A549 treated with ZK216348 at 1 μM for 4 hours (cell line): ENCODE measurements at places on chromosomes 6 and 20. TPM values are rescaled to one million over a fixed set of nuclear protein-coding genes. Genes with fewer than 3 reads are reported as not detected.

The SALL4 gene
- total RNA-seq = 1.3 to 2.6 TPM (median 1.4 TPM) in 5 replicates

The VAPB gene
- total RNA-seq = 48.3 to 63.7 TPM (median 51.0 TPM) in 5 replicates

The TSPO2 gene
- not detected in 5 replicates for total RNA-seq

The PHACTR1 gene
- 0.06 to 0.25 TPM in 2 of 5 replicates, not detected in the others for total RNA-seq

The RANBP9 gene
- 10.9 to 15.4 TPM (median 13.4 TPM) in 5 replicates for total RNA-seq

The NMBR gene
- total RNA-seq = not detected in 5 replicates

The ADGRF5 gene
- not detected in 5 replicates for total RNA-seq

The BACH2 gene
- 0.55 to 0.82 TPM (median 0.69 TPM) in 5 replicates for total RNA-seq

The SLC22A23 gene
- total RNA-seq = 6.0 to 10.1 TPM (median 9.2 TPM) in 5 replicates

The CCDC28A gene
- total RNA-seq = 9.3 to 14.5 TPM (median 13.5 TPM) in 5 replicates

The SAMD3 gene
- not detected in 5 replicates for total RNA-seq

The BHLHE23 gene
- not detected in 5 replicates for total RNA-seq

The PRPH2 gene
- 0.07 TPM in 1 of 5 replicates, not detected in the others for total RNA-seq

The RHAG gene
- 0.11 TPM in 1 of 5 replicates, not detected in the others for total RNA-seq

The SLC35D3 gene
- 0.10 to 0.11 TPM in 2 of 5 replicates, not detected in the others for total RNA-seq

The POPDC3 gene
- 23.1 to 27.6 TPM (median 24.5 TPM) in 5 replicates for total RNA-seq

The KIZ gene
- 3.8 to 6.2 TPM (median 4.4 TPM) in 5 replicates for total RNA-seq

The CDSN gene
- total RNA-seq = 0.11 TPM in 1 of 5 replicates, not detected in the others

The C6orf141 gene
- total RNA-seq = 12.6 to 16.6 TPM (median 14.4 TPM) in 5 replicates

The MATN4 gene
- 0.13 to 0.19 TPM in 2 of 5 replicates, not detected in the others for total RNA-seq

The SMIM28 gene
- not detected in 5 replicates for total RNA-seq

The NNAT gene
- not detected in 5 replicates for total RNA-seq

The B3GAT2 gene
- 0.02 to 0.05 TPM in 2 of 5 replicates, not detected in the others for total RNA-seq

The LPA gene
- 0.05 TPM in 1 of 5 replicates, not detected in the others for total RNA-seq

The NCOA3 gene
- total RNA-seq = 39.2 to 63.5 TPM (median 50.0 TPM) in 5 replicates

The KIAA0408 gene
- 5.6 to 8.2 TPM (median 5.8 TPM) in 5 replicates for total RNA-seq

The ADGB gene
- total RNA-seq = not detected in 5 replicates

The HELZ2 gene
- total RNA-seq = 9.6 to 20.8 TPM (median 14.8 TPM) in 5 replicates

The OPRL1 gene
- 0.46 to 0.98 TPM (median 0.70 TPM) in 5 replicates for total RNA-seq

The LY86 gene
- total RNA-seq = not detected in 5 replicates

The ALDH5A1 gene
- total RNA-seq = 5.2 to 8.4 TPM (median 7.1 TPM) in 5 replicates

The LIN28B gene
- total RNA-seq = 0.81 to 1.8 TPM (median 1.6 TPM) in 5 replicates

The RWDD2A gene
- total RNA-seq = 1.2 to 2.2 TPM (median 1.5 TPM) in 5 replicates

The HM13 gene
- 183 to 262 TPM (median 248 TPM) in 5 replicates for total RNA-seq

The ZNF334 gene
- total RNA-seq = not detected in 5 replicates

The SYNDIG1 gene
- 0.91 to 2.6 TPM (median 1.9 TPM) in 5 replicates for total RNA-seq

The C6orf47 gene
- total RNA-seq = 11.1 to 14.5 TPM (median 12.9 TPM) in 5 replicates

The FAM83C gene
- 0.07 to 0.15 TPM (median 0.12 TPM) in 4 of 5 replicates, not detected in the other for total RNA-seq

The PKIG gene
- 31.3 to 43.4 TPM (median 37.9 TPM) in 5 replicates for total RNA-seq

The OR2H2 gene
- not detected in 5 replicates for total RNA-seq

The DIDO1 gene
- total RNA-seq = 17.9 to 27.4 TPM (median 23.7 TPM) in 5 replicates

The PTCRA gene
- total RNA-seq = not detected in 5 replicates

The HECA gene
- total RNA-seq = 0.82 to 2.3 TPM (median 1.9 TPM) in 5 replicates

The OR2J3 gene
- total RNA-seq = not detected in 5 replicates

The SLC26A8 gene
- total RNA-seq = not detected in 5 replicates

The CST4 gene
- not detected in 5 replicates for total RNA-seq

The TMEM14A gene
- total RNA-seq = 35.0 to 50.6 TPM (median 38.2 TPM) in 5 replicates

The VNN1 gene
- 0.04 to 0.09 TPM (median 0.07 TPM) in 5 replicates for total RNA-seq
